Activated naive CD4-positive, alpha-beta T cell treated with anti-CD3 and anti-CD28 coated beads, Interleukin-2, amount 50 U/mL, for 16 hours (primary cell): ENCODE measurements at places on chromosomes 16 and 17.
A peak's percentile ranks its signal among the peaks of the same experiment; 100 is the strongest.

DNA sequence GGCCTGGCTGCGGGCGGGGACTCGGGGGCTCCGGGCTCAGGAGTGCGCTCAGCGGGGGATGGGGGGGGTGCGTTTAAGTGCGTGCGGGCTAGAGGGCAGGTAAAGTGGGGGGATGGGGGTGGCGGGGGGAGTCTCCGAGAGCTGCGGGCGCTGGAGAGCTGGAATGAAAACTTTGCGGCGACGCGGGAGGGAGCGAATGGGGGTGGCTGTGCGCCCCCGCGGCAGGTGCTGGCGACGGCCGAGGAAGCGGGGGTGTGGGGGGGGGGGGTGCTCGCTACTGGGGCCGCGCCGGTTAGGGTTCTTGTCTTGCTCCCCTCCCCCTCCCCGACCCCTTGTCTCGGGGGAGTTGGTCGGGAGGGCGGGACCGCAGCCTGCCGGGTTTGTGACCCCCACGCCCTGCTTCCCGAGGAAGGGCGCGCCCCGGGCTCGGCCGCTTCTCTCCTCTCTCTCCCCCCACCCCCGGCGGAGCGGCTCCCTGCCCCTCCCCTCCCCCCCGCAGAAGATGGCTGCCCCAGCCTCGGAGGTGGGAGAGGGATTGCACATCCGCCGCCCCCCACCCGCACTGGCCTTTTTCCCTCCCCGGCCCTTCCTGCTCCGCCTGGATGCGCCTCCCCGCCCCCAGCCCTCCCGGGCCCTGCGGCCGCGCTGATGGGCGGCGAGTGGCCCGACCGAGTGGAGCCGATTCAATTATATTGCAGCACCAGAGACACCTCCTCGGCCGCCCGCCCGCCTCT lies 649 bp downstream of the GSE1 start:
- no peak for DNase-seq

DNA sequence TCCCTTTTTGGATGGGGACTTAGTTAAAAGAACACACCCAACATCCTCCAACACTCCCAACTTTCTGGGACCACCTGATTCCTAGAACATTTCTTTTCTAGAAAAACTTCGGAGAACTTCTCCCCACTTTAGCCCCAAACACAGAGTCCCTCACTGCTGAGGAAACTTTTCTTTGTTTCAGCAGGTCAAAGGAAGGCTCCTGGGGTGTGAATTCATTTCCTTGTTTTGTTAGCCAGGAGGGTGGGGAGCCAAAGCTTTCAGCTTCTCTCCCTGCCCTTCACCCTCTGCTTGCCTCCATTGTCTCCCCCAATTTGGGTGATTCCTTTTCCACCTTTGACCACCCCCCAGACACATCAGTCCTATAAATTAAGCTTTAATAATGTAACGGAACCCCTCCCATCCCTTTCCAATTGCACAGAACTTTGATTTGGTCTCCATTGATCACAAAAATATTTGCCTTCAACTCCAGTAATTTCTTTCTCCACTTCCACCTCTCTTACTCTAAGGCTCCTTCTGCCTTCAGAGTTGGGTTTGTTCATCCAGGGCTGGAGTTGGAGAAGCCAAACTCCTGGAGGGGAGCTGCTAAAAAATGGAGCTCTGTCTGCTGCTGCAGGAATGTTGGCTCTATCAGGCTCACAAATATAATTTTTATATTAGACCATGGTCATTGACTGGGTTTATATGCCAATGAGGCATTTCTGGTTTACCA lies 10.3 kb downstream of the HOXB4 start:
- DNase-seq: no peak

GRCh38 chr16:84822990-84823389 lies 3.2 kb downstream of the CRISPLD2 start:
- no peak for DNase-seq

- peak; percentile 26 for DNase-seq
Observed at GRCh38 chr17:34146440-34147043, 108.5 kb upstream of the CCL2 start.

GRCh38 chr16:86213437-86214205 lies 296.7 kb upstream of the FOXF1 start:
- DNase-seq: no peak

DNA sequence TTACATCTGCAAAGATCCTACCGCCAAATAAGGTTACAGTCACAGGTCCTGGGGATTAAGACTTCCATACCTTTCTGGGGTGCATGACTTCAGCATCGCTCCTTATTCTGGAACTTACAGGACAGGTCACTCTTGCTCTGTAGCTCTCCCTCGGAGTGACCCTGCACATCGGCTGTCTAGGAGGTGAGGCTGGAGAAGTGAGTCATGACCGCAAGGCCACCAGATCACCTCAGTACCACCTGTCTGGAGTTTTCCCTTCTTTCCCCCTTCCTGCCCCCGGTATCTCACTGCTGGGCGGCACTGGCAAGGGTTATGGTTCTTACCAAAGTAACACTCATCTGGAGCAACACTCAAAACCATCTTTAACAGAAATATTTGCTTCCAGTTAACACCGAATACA lies 374.8 kb downstream of the SLC39A11 start:
- no peak for DNase-seq

- no peak for DNase-seq
Observed at GRCh38 chr17:35299135-35299534, 56.3 kb downstream of the SLFN5 start.

DNA sequence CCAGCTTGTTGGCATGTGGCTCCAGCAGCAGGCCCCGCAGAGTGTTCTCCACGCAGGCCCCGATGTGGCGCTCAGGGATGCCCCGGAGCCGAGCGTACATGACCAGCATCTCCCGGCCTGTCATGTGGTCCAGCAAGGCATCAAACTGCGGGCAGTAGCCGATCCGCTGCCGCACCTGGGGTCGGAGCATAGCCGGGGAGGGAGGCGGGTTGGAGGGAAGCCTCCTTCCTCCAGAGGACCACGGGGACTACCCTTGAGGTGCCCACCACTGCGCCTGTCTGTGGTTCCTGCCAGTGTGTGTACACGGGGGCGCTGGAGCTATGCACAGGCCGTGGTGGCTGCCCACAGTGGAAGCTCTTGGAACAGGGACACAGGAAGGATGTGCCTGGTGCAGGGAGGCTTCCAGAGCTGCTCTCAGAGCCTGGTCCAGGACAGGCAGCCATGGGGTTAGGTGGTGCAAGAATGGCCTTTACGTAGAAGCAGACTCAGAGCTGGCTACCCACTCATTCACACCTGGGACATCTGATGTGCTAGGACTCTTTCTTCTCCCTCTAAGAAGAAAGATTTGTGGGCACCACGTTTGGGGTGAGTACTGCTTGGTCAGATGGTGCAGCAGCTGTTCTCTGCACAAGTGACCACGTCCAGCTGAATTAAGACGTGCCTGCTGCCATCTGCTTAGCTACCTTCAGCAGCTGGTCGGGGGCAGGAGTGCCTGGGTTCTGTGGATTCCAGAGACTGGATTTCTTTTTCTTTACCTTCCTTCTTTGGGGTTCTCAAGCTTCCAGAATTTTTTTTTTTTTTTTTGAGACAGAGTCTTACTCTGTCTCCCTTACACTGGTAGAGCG lies 11.3 kb upstream of the RNPS1 start:
- DNase-seq: no peak

GRCh38 chr16:9119795-9120194 lies 28.4 kb downstream of the HAPSTR1 start:
- DNase-seq: no peak

DNA sequence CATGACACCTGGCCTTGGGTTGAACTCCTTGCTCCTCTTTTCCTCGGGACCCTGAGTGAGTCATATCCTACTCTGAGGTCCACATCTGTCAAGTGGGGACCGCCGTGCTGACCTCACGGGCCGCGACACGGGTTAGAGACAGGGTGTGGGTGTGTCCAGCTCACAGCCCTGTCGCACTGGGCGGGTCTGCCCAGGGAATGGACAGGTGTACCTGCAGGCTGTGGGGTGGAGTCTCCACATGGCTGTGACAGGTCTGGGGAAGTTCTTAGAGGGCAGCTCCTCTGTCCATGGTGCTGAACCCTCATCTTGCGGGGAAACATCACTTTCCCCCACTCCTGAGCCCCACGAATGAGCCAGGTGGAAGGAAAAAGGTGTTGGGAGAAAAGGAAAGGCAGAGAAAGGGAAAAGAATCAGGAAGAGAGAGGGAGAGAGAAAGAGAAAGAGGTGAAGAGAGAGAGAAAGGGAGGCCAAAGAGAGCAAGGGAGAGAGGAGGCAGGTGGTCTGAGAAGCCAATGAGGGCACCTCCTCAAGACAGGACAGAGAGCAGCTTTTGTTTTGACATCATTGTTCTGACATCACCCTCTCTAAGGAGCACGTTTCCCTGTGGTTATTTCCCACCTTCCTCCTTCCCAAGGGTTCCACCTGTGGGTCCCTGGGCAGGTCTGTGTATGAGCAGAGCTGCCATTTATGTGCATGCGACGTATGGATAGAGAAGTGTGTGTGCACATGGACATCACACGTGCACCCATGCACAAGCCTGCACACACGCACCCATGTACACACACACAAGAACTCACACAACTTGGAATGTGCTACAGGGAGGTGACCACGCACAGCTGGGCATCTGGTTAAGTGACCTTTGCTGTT lies 32.6 kb upstream of the CBFA2T3 start:
- no peak for DNase-seq

GRCh38 chr17:75087558-75088453 lies at the start of gene SLC16A5:
Gene SLC16A5, plus strand, starts transcription at chr17:75087954. Its CDS starts 5,683 bp downstream, at chr17:75093637.
- peak; percentile 36 for DNase-seq

GRCh38 chr16:57025941-57026777 lies 36.8 kb downstream of the NLRC5 start:
- DNase-seq: no peak

- DNase-seq: peak; percentile 86
Observed at GRCh38 chr17:58330997-58331814, 2.6 kb upstream of the TSPOAP1 start.

GRCh38 chr17:77965352-77965751 lies 6.8 kb downstream of the TNRC6C start:
- no peak for DNase-seq

DNA sequence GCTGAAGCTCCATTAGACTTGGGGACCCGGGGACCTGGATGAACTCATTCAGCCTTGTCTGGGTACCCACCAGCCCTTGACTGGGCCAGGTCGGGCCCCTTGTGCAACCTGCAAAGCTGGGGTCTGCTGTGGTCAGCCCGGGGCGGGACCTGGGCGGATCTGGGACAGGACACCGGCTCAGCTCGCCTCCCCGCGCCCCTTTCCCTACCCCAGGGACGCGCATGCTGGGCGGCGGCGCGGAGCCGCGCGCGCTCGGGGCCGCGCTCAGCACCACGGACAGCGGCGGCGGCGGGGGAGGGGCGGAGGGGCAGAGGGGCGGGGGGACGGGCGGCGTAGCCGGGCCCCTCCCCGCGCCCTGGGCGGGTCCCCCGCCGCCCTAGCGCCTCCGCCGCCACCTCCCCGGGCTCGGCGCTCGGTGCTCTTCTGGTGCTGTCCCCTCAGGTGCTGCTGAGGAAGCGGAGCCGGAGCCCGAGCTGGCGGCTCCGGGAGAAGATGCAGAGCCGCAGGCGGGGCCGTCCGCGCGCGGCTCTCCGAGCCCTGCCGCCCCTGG lies 7.4 kb downstream of the ACD start:
- no peak for DNase-seq

GRCh38 chr17:74118504-74118903 lies 85.0 kb upstream of the RPL38 start:
- no peak for DNase-seq

- DNase-seq: no peak
Observed at GRCh38 chr17:70137451-70138230, 31.7 kb upstream of the KCNJ2 start.

DNA sequence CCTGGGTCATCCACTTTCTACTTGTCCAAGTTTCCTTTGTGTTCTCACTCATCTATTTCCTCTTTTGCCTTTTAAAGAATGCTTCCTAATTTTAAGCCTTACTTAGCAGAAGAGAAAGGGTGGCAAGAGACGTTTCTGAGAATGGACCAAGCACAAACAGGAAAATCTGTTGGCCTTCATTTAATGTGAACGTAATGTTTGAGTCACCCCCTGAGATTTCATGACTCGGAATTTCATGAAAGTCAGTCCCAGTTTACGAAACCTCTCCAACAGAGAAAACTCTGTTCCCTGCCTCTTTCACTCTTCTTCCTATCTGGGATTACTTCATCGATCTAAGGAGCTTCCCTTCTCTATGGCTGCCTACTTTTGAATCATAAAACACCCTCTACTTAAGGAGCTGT lies at the start of gene CD300E:
Gene CD300E (minus strand): TSS at position 46 of the 401 bp plus-strand sequence. CDS start 117 bp downstream, outside the sequence.
- DNase-seq: no peak

- no peak for DNase-seq
Observed at GRCh38 chr17:47852113-47852949, 1.4 kb upstream of the SP6 start.

GRCh38 chr17:65017207-65017774 lies 39.2 kb downstream of the GNA13 start:
- no peak for DNase-seq

DNA sequence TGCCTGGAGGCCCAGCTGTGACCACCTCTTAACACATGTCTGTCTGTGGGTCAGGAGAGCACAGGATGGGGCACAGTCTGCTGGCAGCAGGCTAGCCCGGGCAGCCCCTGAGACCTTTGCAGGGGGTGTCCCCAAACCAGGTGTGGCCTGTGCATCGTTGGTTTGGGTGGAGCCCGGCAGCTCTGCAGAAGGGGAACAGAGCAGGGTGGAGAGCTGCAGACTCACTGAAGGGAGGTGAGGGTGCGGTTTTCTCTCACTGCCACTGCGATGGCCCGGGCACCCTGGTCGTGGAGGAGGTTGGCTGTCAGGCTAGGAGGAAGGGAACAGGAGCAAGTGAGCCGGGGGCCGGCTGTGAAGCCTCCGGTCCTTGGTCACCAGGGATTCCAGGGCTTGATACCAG lies 28.8 kb downstream of the NLRC3 start:
- DNase-seq: no peak

DNA sequence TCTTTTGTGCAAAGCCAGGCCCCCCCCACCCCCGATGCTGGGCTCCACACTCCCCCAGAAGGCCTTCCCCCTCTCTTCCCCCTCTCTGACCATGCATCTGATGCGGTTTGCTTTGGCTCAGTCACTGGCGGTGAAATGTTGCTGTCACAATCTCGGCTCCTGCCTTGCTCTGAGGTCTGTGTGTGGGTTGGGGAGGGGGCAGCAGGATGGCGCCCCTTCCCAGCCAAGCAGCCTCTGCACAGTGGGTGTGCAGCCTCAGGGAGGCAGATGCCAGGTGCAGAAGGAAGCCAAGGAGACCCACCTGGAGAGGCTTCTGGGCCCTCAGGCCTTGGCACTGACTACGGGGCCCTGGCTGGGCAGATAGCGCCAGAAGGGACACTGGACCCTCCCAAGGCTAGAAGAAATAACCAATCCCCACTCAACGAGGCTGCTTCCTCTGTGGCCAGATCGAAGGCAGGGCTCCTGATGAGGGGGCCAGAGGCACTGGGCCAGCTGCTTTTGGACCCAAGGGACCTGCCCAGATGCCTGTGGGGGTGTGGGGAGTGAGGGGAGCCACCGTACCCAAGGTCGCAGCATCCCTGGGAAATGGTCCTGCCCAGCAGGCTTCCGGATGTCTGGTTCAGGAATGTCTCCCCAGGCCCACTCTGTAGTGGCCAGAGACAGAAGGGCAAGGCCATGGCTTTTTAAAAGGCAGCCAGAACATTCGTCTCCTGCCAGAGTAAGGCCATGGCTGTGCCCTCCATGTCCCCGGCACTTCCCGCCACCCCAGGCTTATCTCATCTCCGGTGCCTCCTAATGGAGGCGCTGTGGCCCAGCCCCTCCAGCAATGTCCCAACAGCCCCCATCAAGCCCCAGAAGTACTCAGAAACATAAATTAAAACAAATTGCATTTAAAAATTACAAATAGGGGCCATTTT lies 43.4 kb upstream of the SLC38A10 start:
- DNase-seq: no peak
